Head of caudate nucleus (tissue), 42 donors: ENCODE measurements at places on chromosomes 4 and X.

DNA sequence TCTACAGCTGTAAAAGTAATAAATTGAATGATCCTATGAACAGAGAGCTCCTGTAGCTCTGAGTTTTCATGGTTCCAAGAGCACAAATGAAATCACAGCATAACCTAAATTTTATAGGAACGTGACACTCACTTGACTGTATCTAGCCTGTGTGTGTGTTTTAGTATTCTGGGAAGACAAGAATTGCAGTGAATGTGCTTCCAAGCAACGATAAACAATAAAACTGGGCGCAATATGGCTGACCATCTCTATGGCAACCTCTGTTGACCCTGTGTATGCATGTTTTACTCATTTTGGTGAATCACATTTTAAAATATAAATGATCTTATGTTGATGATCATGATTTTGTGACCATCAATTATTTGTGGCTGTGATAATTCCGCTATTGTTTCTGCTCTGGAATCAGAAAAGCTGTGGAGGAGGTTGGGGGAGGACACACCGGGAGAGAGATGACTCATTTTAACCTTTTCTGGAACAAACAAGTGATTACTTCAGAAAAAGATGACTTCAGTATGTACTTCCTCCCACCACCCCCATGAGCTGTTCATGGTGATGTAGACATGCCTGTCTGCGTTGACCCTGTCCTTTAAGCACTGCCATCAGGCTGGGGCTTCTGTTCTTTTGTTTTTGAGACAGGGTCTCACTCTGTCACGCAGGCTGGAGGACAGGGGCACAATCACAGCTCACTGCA is 31.8 kb downstream of the USP11 start:
- no peak for DNase-seq

- no peak for DNase-seq
Observed at GRCh38 chrX:47247206-47247998, 14.6 kb downstream of the USP11 start.

DNA sequence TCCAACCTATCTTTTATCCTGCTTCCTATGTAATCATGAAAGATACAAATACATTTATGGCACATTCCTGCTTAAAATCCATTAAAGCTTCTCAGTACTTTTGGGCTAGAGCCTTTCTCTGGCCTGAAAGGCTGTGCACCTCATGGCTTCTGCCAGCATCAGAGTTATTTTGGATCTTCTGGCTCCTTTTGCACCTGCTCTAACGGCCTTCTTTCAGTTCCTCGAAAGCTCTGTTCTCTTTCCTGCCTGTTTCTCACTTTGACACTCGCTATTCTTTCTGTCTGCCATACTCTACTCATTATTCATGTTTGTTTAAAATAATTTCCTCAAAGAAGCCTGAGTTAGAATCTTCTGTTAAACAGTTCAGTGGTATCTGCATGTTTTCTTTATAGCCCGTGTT is 86.0 kb downstream of the LRP2BP start:
- no peak for DNase-seq

DNA sequence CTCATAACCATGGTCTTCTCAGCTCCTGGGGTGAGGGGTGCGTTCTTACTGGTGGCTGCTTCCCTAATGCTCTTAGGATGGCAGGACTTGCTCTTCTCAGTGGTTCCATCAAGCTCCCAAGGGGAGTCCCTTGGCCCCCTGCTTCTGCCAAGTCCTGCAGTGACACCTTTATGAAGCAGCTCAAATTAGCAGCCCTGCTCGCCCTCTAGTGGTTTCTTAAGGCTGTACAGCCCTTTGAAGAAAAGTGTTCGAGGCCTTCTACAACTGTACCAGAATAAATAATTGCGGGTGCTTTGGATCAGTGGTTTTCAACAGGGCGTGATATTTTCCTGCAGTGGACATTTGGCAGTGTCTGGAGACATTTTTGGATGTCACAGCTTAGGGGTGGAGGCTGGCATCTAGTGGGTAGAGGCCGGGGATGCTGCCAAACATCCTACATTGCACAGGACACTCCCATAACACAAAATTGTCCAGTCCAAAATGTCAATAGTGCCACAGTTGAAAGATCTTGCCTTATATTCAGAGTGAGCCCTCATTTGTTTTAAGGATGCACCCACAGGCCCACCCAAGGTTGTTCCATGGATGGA is 204.7 kb upstream of the S100G start:
- DNase-seq: peak; percentile 9

DNA sequence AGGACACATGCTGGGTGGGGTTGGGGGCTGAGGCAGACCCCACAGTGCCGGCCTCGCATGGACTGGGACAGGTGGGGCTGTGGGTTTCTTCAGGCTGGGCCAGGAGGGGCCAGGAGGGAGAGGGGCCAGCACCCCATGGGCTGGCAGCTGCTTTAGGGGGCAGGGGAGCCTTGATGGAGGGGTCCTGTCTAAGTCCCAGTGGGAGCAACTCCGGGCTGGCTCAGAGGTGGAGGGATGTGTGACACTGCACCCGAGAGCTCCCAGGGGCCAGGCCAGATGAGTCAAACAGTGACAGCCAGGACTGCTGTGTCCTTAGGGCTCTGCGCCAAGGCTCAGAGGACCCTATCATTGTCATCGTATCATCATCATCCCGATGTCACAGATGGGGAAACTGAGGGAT is 4.4 kb upstream of the ABLIM2 start:
- DNase-seq: no peak

DNA sequence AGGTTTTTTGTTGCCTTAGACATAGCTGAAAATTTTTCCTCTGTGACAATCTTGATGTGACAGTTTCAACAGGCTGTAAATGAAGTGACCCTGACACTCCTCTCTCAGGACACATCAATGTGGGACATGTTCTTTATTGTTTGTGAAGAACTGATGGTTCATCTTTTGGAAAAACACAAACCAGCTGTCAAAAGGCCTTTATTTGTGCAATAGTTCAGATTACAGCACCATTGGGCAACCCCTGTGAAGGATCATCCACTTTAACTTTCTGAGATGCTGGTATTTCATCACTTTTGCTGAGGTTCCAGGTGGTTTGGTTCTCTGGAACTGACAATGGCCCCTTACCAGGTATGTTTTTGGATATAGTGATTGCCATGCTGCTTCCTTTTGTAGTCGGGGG is 40.3 kb downstream of the OSTC start:
- no peak for DNase-seq

GRCh38 chr4:4358093-4358854 is 28.6 kb upstream of the NSG1 start:
- DNase-seq: no peak

GRCh38 chr4:3338321-3338838 is 45.6 kb downstream of the RGS12 start:
- no peak for DNase-seq

GRCh38 chr4:165457793-165458192 is 79.0 kb downstream of the CPE start:
- DNase-seq: no peak

- DNase-seq: no peak
Observed at GRCh38 chr4:99430106-99430505, 5.0 kb downstream of the ADH7 start.

GRCh38 chr4:153074936-153075630 is 129.2 kb upstream of the TRIM2 start:
- no peak for DNase-seq

DNA sequence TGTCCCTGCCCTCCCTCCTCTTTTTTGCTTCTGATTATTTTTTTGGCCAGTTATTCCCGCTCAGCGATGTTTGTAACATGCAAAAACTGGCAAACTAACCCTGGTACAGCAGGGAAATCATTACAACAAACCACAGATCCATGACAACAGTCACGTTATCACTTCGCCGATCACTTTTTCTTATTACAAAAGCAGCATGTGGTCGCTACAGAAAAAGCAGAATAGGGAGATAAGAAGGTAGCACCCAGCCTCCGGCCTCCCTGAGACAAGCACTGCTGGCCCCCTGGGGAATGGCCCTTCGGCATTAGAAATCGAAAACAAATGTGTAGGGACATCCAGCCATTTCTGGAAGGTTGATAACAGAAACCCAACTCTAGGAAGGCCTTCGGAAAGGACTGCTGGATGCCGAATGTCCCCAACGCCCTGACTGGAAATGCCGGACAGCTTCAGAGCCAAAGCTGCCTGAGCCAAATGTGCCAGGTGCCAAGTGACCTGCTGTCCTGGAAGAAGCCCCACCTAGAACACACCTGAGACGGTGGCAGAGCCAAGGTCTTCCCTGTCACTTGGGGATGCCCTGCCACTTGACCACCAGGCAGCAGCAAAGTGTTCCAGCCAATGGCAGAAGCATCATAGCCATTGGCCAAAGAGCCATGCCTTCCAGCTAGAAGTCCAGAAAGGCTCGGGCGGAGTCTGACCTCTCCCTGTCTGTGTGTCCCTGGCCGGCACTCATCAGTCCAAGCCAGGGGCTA is 2.9 kb downstream of the IDH3G start:
- no peak for DNase-seq

DNA sequence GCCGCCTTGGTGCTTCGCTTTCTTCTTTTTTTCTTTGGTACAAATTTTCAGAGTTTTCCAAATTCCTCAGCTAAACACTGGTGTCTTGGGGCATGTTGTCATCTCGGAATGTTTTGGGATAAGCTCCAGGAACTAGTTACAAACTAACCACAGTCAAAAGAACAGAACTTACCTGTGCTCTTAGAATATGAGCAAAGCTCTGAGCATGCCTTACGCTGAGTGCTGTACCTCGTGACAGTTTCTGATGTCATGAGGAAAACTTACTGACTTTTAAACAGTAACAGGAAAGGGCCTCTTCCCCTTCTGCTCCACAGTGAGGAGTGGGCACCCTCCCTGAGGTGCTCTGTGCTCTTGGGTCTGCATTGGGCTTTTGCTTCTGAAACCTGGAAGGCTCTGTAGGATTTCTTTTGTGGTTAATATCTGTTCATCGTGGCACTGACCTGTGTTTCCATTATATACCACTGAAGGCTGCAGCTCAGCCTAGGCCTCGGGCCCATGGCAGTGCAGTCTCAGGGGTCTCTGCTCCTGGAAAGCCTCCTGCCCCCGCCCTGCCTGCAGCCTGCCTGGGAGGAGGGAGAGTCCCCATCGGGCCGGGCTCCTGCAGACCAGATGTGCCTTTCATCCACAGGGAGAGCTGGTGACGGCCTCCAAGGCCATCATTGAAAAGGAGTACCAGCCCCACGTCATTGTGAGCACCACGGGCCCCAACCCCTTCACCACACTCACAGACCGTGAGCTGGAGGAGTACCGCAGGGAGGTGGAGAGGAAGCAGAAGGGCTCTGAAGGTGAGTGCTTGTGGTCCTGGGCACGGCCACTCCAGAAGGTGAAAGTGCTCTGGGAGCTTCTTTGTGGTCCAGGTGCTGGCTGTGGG is 48.7 kb downstream of the NOP14 start:
- no peak for DNase-seq

- DNase-seq: no peak
Observed at GRCh38 chrX:85243155-85243554, 424 bp downstream of the SATL1 start.

- DNase-seq: no peak
Observed at GRCh38 chr4:61841714-61842113, 641.6 kb downstream of the ADGRL3 start.

GRCh38 chr4:137707102-137707620 is 174.9 kb upstream of the PCDH18 start:
- DNase-seq: no peak

DNA sequence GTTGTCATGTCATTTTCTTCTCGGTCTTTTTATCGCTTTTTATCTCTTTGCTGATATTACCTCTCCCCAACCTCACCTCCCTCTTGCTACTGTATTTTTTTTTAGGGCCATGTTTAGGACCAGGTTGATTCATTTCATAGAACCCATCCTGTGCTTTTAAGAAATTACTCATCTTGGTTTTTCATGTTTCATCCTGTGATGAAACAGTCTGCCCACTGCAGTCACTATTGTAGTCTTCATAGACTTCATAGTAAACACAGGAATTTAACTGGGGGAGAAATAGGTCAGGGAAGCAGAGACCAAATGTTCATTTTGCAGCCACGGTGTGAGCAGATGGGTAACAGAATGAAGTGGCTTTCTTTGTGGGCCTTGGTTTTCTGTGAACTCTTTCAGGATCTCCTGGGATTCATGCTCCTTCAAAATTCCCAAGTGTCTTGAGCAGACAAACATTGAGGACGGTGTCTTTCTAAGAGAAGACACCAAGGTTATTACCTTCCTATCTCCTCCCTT is 161.8 kb downstream of the NAA11 start:
- DNase-seq: no peak

DNA sequence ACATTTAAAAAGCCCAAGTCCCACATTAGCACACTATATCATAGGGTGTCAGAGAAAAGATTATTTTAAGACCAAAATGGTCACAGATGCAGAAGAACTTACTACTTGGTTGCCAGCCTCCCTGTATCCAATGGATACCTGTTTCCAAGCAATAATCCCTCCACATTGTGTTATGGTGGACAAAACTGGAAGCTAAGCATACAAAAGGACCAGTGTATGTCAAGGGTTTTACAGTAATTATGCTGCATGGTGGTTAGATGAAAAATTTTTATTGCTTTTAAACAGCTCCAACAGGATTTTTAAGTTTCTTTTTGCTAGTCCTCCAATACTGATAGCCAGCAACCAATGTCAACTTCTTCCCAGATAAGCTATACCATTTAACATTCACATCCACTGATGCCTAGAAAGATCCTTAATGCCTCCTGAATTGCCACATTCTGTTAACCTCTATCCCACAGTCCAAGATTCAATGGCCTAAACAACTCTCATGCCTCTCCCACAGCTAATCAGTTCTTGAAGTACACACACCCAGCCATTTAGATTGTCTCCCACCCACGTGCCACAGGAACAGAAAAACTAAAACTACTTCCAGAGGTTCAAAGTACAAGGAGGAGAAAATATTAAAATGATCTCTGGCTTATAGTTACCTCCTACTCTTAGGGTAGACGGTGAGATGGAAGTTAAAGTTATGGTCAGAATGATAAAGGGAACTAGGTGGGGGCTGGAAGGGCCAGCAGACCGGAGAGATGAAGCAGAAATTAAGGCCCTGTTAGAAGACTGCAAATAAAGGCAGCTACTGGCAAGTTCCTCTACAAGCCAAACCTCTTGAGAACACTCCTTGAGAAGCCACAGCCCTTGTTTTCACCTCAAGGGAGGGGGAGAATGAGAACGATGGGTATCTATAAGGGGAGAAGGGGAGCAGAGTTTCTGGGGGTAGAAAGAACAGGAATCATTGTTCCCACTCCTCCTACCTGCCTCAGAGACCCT is 5.5 kb downstream of the MED14 start:
- no peak for DNase-seq

GRCh38 chr4:98493296-98493695 is 165.1 kb downstream of the TSPAN5 start:
- DNase-seq: no peak

DNA sequence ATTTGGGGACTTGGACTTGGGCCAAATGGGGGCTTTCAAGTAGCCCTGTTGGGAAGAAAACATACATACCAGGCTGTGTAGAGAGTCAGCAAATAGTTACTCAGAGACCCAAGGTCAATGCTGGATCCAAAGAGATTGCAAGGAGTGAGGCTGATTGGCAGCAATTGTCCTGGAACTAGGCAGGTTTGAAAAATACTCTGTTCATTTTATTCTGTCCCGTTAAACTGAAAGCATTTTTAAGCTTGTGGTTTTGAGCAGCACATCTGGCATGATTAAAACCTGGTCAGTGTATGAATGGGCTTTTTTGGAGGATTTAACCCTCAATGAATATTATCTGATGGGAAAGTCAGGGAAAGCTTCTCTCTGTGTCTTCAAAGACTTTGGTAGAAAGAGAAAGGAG is 294.3 kb upstream of the BOD1L1 start:
- no peak for DNase-seq

GRCh38 chr4:147747787-147748454 is 16.0 kb downstream of the ARHGAP10 start:
- no peak for DNase-seq
